ENCODE measurements at places on chromosomes 6 and 20.
A peak's percentile ranks its signal among the peaks of the same experiment; 100 is the strongest.

- H3K27me3 ChIP-seq, result no peaks in the 10 kb centered on the region
- no peak overlapping the region for H3K27ac ChIP-seq
- no peak overlapping the region for H3K4me3 ChIP-seq
- no peaks in the 10 kb centered on the region for H3K36me3 ChIP-seq
- H3K4me1 ChIP-seq, result no peaks in the 10 kb centered on the region
- no peak for DNase-seq
These were observed 19.3 kb downstream of the COL9A3 start for GRCh38 chr20:62835931-62836861.

- no peak for DNase-seq
- no peaks in the 10 kb centered on the region for H3K27me3 ChIP-seq
- no peaks in the 10 kb centered on the region for H3K4me1 ChIP-seq
- H3K27ac ChIP-seq, result no peak overlapping the region
- no peak overlapping the region for H3K4me3 ChIP-seq
These were observed 1235.5 kb upstream of the CITED2 start for GRCh38 chr6:140609956-140610355.

- H3K27ac ChIP-seq, result no peak overlapping the region
- DNase-seq, result no peak
- no peaks in the 10 kb centered on the region for H3K27me3 ChIP-seq
- no peaks in the 10 kb centered on the region for H3K4me1 ChIP-seq
These were observed 97.8 kb upstream of the JAG1 start for GRCh38 chr20:10771435-10772140.

DNA sequence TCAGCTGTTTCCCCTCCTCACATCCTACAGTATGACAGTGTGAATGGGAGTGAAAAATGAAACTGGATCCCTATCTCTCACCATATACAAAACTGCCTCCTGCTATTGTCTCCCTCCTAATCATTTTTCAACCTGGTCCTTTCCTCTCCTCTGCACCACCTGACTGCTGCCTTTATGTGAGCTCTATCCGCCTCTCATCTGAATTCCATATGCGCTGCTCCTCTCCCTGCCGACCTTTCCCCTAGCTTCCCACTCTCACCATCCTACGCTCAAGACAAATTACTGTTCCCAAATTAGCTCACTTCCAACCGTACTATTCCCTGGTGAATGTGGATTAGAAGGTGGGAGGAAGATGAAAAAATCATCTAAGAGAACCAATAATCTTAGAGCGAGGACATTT, 148.4 kb upstream of the FBXL4 start:
- H3K27ac ChIP-seq, result no peak overlapping the region
- no peaks in the 10 kb centered on the region for H3K36me3 ChIP-seq
- DNase-seq, result no peak
- no peaks in the 10 kb centered on the region for H3K4me1 ChIP-seq

- H3K4me3 ChIP-seq, result no peak overlapping the region
- no peak for DNase-seq
- no peaks in the 10 kb centered on the region for H3K27me3 ChIP-seq
- H3K4me1 ChIP-seq, result no peaks in the 10 kb centered on the region
- H3K36me3 ChIP-seq, result no peaks in the 10 kb centered on the region
These were observed 96.9 kb upstream of the SLC24A3 start for GRCh38 chr20:19115581-19115980.

GRCh38 chr20:34852298-34852697, 20.4 kb downstream of the GGT7 start:
- no peaks in the 10 kb centered on the region for H3K4me1 ChIP-seq
- no peak for DNase-seq
- no peaks in the 10 kb centered on the region for H3K27me3 ChIP-seq
- peaks cover 76% of the 10 kb centered on the region for H3K36me3 ChIP-seq
- H3K27ac ChIP-seq, result no peak overlapping the region

DNA sequence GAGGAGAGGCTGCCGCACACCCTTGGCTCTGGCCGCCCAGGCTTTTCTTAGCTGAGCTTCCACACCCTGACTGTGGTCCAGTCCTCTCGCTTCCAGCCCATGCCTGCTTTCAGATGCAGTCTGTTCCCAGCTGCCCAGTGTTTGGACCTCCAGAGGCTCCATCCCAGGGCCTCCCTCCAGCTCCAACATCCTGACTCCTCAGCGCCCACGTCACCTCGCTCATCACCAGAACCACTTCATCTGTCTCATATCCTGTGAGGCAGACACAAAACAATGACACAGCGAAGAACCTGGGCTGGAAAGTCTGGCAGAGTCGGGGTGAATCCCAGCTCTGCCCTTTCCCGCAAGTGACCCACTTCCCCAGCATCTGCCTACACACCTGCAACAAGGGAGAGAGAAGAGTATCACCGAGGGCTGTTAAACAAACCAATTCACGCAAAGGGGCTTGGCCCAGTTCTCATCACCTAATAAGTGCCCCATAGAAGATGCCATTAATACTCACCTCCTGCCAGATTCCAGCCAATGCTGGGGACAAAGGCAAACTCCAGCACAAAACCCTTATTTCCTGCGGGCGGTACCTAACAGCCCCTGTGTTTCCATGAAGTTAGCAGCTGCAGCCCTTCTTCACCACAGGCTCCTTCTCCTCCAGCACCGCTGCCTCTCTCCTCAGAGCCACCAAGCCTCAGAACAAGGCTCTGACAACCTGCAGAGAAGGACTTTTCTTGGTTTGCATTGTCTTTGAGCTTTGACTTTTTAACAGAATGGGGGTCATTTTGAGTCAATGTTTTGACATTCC, 133.4 kb upstream of the CDH4 start:
- no peak overlapping the region for H3K27ac ChIP-seq
- no peak overlapping the region for H3K4me3 ChIP-seq
- no peaks in the 10 kb centered on the region for H3K36me3 ChIP-seq
- DNase-seq, result no peak
- no peaks in the 10 kb centered on the region for H3K4me1 ChIP-seq
- no peaks in the 10 kb centered on the region for H3K27me3 ChIP-seq

DNA sequence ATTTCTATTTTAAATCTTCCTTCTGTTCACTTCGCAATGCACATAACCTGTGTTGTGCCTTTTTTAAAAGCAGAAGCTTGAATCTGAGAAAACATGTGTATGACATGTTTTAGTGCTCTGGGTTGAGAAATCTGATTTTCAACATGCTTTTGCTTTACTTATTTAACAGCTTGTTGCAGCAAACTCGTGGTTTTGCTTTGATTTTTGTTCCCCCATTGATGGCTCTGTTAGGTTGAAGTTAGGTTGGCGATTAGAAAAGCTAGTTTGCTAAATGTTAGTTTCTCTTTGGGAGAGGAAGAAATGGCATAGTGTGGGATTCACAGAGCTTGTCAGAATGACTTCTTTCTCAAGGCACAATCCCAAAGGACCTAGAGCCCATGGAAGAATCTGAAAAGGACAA, 170.8 kb downstream of the TMEM242 start:
- H3K36me3 ChIP-seq, result peaks cover 5% of the 10 kb centered on the region
- no peak for DNase-seq
- H3K27ac ChIP-seq, result no peak overlapping the region
- H3K4me1 ChIP-seq, result peaks cover 22% of the 10 kb centered on the region
- no peaks in the 10 kb centered on the region for H3K27me3 ChIP-seq

- H3K27ac ChIP-seq, result no peak overlapping the region
- H3K36me3 ChIP-seq, result peaks cover 7% of the 10 kb centered on the region
- H3K4me3 ChIP-seq, result no peak overlapping the region
- DNase-seq, result no peak
- H3K27me3 ChIP-seq, result no peaks in the 10 kb centered on the region
- H3K4me1 ChIP-seq, result no peaks in the 10 kb centered on the region
These were observed 30.4 kb downstream of the SLC2A4RG start for GRCh38 chr20:63769891-63770474.

GRCh38 chr6:8707956-8708772, 272.8 kb upstream of the SLC35B3 start:
- no peak for DNase-seq
- H3K27ac ChIP-seq, result no peak overlapping the region
- no peaks in the 10 kb centered on the region for H3K4me1 ChIP-seq
- H3K36me3 ChIP-seq, result no peaks in the 10 kb centered on the region

DNA sequence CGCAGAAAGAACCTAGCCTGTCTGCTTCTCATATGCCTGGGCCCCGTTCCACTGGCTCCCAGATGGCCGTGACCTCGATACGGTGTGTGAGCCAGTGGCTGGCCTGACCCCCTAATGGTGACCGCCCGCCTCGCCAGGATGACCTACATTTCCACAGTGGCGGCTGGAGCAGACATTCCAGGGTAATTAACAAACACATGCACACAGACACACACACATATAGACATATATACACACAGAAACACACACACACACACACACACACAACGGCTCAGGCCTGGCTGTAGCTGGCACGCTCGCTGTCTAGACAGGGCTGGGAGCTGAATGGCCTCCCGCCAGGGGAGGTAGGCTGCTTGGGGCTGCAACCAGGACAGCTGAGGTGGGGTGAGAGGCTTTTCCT, 227.1 kb downstream of the ANKRD60 start:
- no peaks in the 10 kb centered on the region for H3K27me3 ChIP-seq
- no peak overlapping the region for H3K4me3 ChIP-seq
- DNase-seq, result no peak
- no peaks in the 10 kb centered on the region for H3K36me3 ChIP-seq
- H3K4me1 ChIP-seq, result peaks cover 26% of the 10 kb centered on the region
- peak overlapping the region; percentile 54 for H3K27ac ChIP-seq

DNA sequence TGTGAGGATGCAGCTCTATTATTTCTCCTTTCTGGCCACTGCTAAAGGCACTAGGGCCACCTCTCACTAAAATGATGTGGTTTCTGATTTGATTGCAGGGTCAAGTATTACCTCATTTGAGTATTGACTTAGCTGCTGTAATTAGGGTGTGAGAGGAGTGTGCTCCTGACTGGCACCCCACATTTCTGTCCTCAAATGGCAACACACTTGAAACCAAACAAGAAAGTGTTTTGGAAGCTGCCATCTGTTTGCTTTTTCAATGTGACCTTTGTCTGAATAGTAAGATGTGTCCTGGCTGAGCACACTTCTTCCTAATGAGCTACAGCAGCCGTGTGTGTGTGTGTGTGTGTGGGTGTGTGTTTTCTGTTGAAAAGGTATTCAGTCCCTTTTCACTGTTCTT, 62.8 kb upstream of the SCP2D1 start:
- H3K4me3 ChIP-seq, result no peak overlapping the region
- no peak overlapping the region for H3K27ac ChIP-seq
- H3K36me3 ChIP-seq, result no peaks in the 10 kb centered on the region

DNA sequence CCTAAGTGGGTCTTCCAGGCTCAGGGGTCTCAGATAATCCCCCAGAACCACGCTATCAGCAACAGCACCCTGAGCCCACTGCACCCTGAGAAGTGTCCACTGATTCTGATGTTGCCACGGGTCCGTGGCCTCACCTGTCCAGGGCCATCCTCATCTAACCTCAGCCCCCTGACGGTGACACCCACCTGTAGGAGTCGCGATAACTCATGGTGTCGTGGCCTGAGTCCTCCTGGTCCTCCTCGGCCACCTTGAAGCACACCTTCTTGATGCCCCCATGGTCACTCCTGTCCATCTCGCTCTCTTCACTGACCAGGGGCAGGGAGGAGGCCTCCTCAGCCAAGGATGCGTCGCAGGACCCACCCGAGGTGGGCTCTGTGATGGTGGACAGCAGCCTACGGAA, 182.1 kb downstream of the PREX1 start:
- H3K4me1 ChIP-seq, result no peaks in the 10 kb centered on the region
- no peaks in the 10 kb centered on the region for H3K27me3 ChIP-seq
- peaks cover 78% of the 10 kb centered on the region for H3K36me3 ChIP-seq
- no peak overlapping the region for H3K27ac ChIP-seq
- DNase-seq, result no peak

GRCh38 chr20:38170826-38171674, 6.0 kb upstream of the TGM2 start:
- DNase-seq, result no peak
- H3K36me3 ChIP-seq, result no peaks in the 10 kb centered on the region
- peak overlapping the region; percentile 86 for H3K27ac ChIP-seq
- no peaks in the 10 kb centered on the region for H3K27me3 ChIP-seq
- no peak overlapping the region for H3K4me3 ChIP-seq
- peaks cover 23% of the 10 kb centered on the region for H3K4me1 ChIP-seq

- peak overlapping the region; percentile 96 for H3K4me3 ChIP-seq
- H3K4me1 ChIP-seq, result peaks cover 4% of the 10 kb centered on the region
- DNase-seq, result no peak
- H3K36me3 ChIP-seq, result no peaks in the 10 kb centered on the region
These were observed 754 bp upstream of the TMEM170B start for GRCh38 chr6:11536795-11537194.

Data from ascending aorta (tissue), 2 donors.